Stimulated activated CD8-positive, alpha-beta memory T cell treated with anti-CD3 and anti-CD28 coated beads, Interleukin-4, amount 100 ng/mL, for 4 hours (primary cell): ENCODE measurements at places on chromosomes 4 and X.

DNA sequence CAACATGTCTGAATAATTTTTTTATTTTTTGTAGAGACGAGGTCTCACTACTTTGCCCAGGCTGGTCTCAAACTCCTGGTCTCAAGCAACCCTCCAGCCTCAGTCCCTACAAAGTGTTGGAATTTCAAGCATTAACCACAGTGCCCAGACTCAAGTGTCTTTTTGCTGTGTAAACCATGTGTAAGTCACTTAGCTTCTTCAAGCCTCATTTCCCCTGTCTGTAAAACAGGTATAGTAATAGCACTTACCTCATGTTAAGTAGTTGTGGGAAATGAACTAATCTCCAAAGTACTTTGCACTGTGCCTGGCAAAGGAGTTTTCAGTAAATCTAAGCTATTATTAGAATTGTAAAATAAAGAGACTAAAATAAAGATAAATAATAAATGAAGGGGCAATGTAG is 35.7 kb downstream of the STBD1 start:
- DNase-seq: no peak

DNA sequence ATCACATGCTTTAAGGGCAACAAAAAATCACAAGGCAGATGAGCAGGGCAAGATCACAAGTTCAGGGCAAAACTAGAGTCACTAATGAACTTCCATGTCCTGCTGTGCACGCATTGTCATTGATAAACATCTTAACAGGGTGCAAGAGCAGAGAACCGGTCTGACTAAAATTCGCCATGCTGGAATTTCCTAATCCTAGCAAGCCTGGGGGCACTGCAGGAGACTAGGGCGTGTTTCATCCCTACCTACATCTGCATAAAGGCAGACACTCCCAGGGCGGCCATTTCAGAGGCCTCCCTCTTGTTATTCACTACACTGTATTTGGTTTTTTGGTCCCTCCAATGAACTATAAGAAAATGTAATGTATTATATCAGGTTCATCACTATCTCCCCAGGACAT is 203.6 kb downstream of the ARHGEF9 start:
- no peak for DNase-seq

GRCh38 chr4:38084877-38085711 is 124.9 kb downstream of the PTTG2 start:
- no peak for DNase-seq

GRCh38 chr4:4750187-4750586 is 109.3 kb upstream of the MSX1 start:
- DNase-seq: no peak

- DNase-seq: no peak
Observed at GRCh38 chrX:39709364-39709763, 388.4 kb downstream of the BCOR start.

GRCh38 chr4:55237839-55238238 is 108.2 kb upstream of the SRD5A3 start:
- DNase-seq: no peak
